ENCODE measurements at places on chromosomes 2 and 18. TPM values are rescaled to one million over a fixed set of nuclear protein-coding genes. Genes with fewer than 3 reads are reported as not detected.

KANSL1L gene
- polyA plus RNA-seq: 23.7 TPM

DNA sequence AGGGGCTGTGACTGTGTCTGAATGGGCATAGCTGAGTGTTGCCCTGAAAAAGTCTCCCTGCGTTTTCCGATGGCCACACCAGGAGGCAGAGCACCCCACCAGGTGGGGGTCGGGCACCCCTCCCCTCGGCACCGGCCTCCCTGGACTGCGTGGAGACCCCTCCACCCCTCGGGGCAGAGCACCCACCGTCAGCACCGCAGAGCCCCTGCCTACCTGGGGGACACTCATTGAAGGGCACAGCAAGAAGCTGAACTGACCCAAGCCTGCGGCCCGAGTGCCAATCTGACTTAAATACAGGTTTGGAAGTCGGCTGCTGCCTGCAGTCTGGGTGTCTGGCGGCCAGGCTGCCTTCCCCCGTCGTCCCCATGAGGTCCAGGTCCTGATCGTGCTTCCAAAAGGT is 69.9 kb downstream of the KCNG2 start:
- H3K27me3 ChIP-seq: no peaks in the 10 kb centered on the region
- no peak for DNase-seq
- no peak overlapping the region for H3K27ac ChIP-seq
- no peak overlapping the region for H3K4me3 ChIP-seq
- H3K4me1 ChIP-seq: no peaks in the 10 kb centered on the region
- no peaks in the 10 kb centered on the region for H3K36me3 ChIP-seq

DNA sequence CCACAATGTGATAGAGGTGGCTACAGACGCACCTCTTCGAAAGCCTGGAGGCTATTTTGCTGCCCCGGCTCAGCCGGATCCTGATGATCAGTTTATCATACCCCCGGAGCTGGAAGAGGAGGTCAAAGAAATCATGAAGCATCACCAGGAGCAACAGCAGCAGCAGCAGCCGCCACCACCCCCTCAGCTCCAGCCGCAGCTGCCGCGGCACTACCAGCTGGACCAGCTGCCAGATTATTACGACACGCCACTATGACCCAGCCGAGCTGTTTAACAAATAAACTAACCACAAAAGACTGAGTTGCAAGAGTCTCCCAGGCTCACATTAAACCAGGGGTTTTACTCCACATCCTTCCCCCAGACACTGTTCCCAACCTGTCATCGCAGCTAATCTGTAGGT is 263.8 kb downstream of the PHLPP1 start:
- no peaks in the 10 kb centered on the region for H3K36me3 ChIP-seq
- H3K4me1 ChIP-seq: no peaks in the 10 kb centered on the region
- DNase-seq: peak; percentile 56
- H3K27me3 ChIP-seq: no peaks in the 10 kb centered on the region

DNA sequence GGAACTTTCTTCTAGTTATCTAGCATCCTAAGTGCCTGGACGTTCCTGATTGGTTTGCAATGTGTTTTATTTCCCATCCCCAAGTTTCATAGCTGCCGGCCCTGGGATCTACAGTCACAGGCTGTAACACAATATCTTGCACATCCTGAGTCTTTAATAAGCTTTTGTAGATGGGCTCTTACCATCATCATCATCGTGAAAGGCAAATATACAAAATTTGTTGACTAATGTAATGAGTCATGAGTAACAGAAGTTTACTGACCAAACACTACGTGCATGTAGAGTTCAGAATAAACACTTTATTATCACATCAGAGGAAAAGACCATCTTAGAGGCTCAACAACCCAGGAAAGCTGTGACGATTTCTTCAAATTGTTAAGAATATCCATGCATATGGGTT is 8.1 kb upstream of the TYMS start:
- no peak for DNase-seq
- no peaks in the 10 kb centered on the region for H3K36me3 ChIP-seq
- no peak overlapping the region for H3K4me3 ChIP-seq
- no peaks in the 10 kb centered on the region for H3K27me3 ChIP-seq

- H3K4me3 ChIP-seq: no peak overlapping the region
- no peak for DNase-seq
- H3K27ac ChIP-seq: no peak overlapping the region
These were observed 66.8 kb upstream of the FZD7 start for GRCh38 chr2:201966691-201967438.

DNA sequence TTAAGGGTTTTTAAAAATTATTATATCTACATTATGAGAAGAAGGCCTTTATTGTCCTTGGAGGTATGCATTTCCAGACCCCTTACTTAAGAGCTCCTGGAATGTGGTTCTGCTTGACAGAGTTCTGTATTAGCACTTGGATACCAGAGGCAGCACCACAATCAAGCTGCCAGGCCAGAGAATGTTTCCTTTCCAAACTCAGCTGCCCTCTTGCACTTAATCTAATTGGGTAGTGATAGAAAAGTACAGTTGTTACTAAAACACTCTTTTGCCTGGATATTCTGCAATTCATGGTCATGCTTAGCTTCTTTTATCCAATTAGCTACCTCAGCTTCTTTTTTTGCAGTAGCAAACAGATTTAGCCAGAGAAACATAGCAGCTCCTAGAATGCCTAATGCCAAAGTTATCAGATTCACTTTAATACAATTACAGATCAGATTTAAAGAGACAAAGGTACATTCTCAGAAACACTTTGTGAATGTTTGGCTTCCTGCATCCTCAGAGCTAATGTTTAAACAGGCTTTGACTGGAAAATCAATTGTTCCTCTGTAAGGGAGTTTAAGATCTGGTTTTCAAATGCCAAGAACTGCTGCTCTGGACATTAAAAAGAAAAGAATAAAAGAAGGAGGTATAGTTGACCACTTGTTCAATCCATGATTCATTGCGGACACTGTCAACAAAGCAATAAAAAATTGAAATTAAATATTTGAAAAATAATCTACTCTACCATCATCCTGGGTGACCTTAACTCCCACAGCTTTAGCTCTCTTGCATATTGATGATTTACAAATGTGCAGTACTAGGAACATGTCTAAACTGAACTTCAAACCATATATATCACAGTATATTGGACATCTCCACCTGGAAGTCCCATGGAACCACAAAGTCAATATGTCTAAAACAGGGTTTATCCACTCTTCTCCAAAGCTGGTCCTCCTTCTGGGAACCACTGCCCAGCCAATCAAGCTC is 12.8 kb downstream of the NOSTRIN start:
- H3K4me1 ChIP-seq: peaks cover 10% of the 10 kb centered on the region
- no peaks in the 10 kb centered on the region for H3K36me3 ChIP-seq
- no peak overlapping the region for H3K27ac ChIP-seq

DNA sequence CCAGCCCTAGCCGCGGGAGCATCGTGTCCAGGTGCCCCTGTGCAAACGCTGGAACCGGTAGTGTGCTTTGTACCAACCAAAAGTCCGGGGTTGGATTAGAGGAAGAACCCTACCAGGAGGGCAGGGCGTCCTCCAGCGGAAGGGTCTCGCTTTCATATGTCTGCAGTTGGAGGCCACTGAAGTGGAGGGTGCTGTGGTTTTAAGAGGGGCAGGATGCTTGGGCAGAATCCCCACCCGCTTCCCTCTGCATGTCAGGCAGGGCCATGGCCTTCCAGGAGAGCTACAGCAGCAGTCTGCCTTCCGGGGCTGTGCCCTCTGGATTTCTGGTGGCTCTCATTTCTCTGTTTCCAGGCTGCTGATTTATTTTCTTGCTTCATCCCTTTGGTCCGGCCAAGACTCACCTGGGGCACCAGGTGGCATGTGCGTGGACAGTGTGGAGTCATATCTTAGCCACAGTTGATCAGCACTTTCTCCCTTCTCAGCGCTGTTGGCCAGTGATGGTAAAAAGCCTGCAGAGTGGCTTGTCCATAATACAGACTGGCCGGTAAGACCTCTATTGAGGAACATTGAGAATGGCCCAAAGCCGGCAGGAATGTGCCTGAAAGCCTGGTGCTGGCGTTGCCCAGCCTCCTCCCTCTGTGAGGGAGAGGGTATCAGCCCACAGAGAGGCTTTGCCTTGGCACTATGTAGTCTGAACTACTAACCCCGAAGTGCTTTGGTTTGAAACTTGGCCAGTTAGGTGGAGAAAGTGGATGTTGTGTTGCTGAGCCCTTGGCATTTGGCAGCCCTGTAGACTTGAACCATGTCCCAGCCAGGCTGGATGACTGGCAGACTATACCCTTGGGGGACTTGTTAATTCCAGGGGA is 1.8 kb downstream of the AGAP1 start:
- no peaks in the 10 kb centered on the region for H3K27me3 ChIP-seq
- no peaks in the 10 kb centered on the region for H3K36me3 ChIP-seq
- no peak overlapping the region for H3K27ac ChIP-seq
- no peak for DNase-seq

- H3K27ac ChIP-seq: no peak overlapping the region
- no peaks in the 10 kb centered on the region for H3K36me3 ChIP-seq
- no peaks in the 10 kb centered on the region for H3K4me1 ChIP-seq
- H3K27me3 ChIP-seq: no peaks in the 10 kb centered on the region
- H3K4me3 ChIP-seq: no peak overlapping the region
These were observed 106.2 kb upstream of the L3MBTL4 start for GRCh38 chr18:6520901-6521300.

DNA sequence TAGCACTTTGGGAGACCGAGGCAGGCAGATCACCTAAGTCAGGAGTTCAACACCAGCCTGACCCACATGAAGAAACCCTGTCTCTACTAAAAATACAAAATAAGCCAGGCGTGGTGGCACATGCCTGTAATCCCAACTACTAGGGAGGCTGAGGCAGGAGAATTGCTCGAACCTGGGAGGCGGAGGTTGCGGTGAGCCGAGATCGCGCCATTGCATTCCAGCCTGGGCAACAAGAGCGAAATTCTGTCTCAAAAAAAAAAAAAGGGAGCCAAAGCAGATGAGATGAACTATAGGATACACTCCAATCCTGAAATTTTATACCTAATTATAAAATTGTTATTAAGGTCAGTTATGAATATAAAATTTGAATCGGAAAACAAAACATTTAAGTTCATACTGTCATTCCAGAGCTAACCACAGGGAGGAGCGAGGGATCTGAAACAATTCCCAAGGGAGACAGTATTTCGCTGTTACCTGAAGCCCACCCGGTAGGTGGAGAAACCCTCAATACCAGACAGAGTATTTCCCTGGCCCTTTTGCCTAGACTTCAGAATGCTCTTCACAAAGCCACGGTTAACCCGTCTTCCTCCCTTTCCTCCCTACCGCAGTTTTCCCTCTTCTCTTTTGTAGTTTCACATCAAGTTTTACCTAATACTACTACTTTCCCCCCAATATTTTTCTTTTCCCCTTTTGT is 1.4 kb downstream of the PPM1G start:
- H3K4me1 ChIP-seq: peaks cover 5% of the 10 kb centered on the region
- H3K27me3 ChIP-seq: no peaks in the 10 kb centered on the region
- no peaks in the 10 kb centered on the region for H3K36me3 ChIP-seq
- H3K4me3 ChIP-seq: peak overlapping the region; percentile 87
- no peak for DNase-seq

PROKR1 gene
- 0.03 TPM for polyA plus RNA-seq

- no peaks in the 10 kb centered on the region for H3K36me3 ChIP-seq
- DNase-seq: no peak
- H3K4me3 ChIP-seq: no peak overlapping the region
- no peaks in the 10 kb centered on the region for H3K27me3 ChIP-seq
- peaks cover 3% of the 10 kb centered on the region for H3K4me1 ChIP-seq
These were observed 203.3 kb upstream of the SPOPL start for GRCh38 chr2:138298120-138298814.

CHRNA1 gene
- 0.45 TPM for polyA plus RNA-seq

DNA sequence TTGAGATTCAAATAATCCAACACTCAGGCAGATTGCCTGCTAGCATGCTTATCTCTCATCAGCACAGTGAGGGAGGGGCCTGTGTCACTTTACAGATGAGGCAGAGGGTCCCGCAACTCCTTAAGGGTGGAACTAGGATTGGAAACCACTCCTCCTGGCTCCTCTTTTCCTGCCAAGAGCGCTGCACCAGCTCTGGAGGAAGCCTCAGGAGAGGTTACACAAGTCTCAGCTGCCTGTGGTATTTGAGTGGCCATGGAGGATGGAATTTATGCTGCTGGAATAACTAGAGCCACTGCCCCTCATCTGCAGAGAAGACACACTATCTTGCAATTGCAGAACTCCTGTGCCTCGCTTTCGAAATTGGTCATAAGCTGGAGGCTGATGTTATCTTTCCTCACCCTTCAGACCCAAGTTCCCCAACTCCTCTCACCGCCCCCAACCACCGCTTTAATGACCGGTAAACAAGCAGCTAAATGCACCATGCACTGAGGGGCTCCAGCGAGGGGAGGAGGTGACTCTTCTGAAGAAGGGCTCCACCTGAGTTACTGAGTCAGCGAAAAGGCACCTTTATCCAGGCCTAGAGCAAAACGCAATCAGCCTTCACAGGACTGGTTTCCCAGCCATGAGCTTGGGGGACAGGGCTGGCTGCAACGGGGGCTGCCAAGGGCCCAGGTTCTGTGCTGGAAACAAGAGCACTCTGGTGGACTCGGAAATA is 245.8 kb downstream of the SOX11 start:
- no peak for DNase-seq
- H3K36me3 ChIP-seq: no peaks in the 10 kb centered on the region
- no peaks in the 10 kb centered on the region for H3K27me3 ChIP-seq
- no peak overlapping the region for H3K4me3 ChIP-seq
- H3K27ac ChIP-seq: no peak overlapping the region
- H3K4me1 ChIP-seq: no peaks in the 10 kb centered on the region

APCDD1 gene
- polyA plus RNA-seq: 50.0 TPM

- H3K4me3 ChIP-seq: no peak overlapping the region
- no peaks in the 10 kb centered on the region for H3K4me1 ChIP-seq
- no peak for DNase-seq
- H3K36me3 ChIP-seq: no peaks in the 10 kb centered on the region
These were observed 84.1 kb downstream of the LDLRAD4 start for GRCh38 chr18:13302457-13303225.

DNA sequence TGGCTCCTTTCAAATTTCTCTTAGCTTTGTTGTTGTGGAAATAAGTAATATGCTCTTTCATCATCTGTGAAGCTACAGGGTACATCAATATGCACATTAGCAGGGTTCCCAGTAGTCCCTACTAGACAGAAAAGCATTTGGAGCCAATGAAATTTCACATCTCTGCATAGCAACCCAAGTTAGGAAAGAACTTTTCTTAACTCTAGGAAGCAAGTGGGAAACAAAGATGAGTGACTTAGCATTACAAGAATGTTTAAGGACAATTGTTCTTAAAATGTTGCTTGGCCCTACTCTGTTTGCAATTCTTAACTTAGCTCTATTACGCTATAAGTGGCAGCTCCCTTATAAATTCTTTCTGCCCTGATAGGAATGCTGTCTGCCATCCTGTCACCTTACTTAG is 39.6 kb downstream of the ZEB2 start:
- no peak for DNase-seq
- no peak overlapping the region for H3K4me3 ChIP-seq
- H3K27ac ChIP-seq: no peak overlapping the region
- H3K4me1 ChIP-seq: peaks cover 19% of the 10 kb centered on the region

- H3K27ac ChIP-seq: no peak overlapping the region
- no peaks in the 10 kb centered on the region for H3K36me3 ChIP-seq
- no peak for DNase-seq
- no peak overlapping the region for H3K4me3 ChIP-seq
These were observed 79.3 kb upstream of the LGALSL start for GRCh38 chr2:64374686-64375085.

All from ovary (tissue), 10 donors.